ENCODE measurements at places on chromosomes 13 and 19.

- no peak for DNase-seq
Measured at GRCh38 chr13:32165796-32166195, 134.2 kb downstream of the FRY start.

GRCh38 chr13:33874871-33875270 is 56.9 kb downstream of the RFC3 start:
- DNase-seq: no peak

GRCh38 chr19:2494447-2495129 is 18.7 kb downstream of the GADD45B start:
- no peak for DNase-seq

DNA sequence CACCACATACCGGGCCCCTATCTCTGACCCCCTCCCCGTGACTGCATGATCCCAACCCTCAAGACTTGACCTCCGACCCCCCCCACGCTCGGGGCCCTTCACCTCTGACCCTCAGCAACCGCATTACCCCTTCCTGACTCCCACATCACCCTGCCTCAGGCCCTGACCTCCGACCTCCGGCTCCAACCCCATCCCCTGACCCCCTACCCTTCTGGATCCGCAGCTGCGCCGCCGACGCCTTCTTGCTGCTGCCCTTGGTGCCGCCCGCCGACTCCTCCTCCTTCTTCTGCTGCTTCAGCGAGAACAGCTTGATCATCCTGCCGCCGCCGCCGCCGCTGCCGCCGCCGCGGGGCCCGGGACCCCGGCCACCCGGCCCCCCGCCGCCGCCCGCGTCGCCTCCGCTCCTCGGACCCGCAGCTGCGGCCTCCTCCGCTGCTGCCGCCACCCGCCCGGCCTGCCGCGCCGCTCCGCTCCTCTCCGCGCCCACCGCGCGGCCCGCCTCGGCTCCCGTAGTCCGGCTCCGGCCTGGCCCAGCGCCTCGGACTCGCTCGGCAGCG is at the start of gene UBE2M:
UBE2M (minus strand) TSS at position 546 of the 557 bp plus-strand sequence; CDS start at position 316, 230 bp downstream.
- no peak for DNase-seq

DNA sequence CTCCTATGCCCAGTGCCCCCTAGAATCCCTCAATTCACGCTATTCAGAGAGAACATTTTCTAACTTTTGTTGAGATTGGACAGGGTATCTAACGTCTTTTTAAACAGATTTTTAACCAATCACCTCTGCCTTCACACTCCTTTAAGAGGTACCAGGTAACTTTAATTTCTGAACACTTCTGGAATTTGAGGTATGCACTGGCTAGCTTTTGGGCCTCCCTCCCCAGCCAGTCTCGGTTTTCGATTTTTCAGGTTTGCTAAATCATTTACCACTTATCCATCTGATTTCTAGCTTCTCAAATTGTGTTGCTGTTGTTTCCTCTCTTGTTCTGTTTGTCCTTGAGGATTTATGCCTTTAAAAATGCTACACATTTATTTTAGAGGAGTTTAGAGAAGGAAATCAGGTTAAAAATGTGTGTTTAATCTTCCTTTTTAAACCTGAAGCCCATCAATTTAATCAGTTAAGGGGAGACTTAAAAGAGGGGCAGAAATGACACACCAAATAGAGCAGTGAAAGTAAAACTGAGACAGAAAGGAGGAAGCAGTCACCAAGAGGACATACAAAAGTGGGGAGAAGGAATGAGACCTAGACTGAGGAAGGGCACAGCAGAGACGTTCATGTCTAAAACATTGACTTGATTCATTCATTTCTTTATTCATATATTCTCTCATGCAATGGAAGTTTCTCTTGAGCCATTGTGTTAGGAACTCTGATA is 139.6 kb upstream of the HTR2A start:
- no peak for DNase-seq

GRCh38 chr19:18717601-18718000 is 34.1 kb downstream of the CRTC1 start:
- no peak for DNase-seq

GRCh38 chr13:98203646-98204326 is 26.7 kb upstream of the RNF113B start:
- DNase-seq: no peak

DNA sequence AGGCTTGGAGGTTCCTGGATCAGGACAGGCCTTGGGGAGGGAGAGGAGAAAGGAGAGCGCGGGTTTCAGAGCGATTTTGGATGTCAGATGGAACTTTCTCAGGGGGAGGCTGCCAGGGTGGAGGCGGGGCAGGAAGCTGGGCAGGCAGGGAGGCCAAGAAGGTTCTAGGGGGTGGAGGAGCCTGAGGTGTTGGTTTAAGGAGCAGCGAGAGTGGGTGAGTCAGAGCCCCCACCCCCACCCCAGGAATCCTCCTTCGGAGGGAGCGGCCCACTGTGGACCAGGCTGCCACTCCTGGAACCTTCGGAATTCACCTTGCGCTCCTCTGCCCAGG is 15.9 kb upstream of the NOP53 start:
- peak; percentile 91 for DNase-seq

- DNase-seq: no peak
Measured at GRCh38 chr19:42323852-42324654, 1.4 kb upstream of the MEGF8 start.

DNA sequence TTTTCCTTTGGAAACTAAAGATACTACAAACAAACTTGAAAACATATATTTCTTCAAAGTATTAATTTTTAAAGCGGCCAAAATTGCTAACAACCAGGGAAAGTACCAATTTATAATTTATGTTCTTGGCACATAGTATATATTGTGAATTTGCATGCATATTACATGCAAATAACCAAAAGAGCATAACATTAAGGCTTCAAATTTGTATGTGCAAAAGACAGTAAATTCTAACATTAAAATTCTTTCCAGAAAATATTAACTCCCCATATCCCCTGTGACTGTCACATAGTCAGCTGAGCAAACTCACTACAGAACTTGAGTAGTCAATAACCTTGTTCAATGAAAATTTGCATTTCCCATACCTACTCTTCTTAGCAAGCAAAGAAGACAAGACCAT is 133.4 kb downstream of the ENOX1 start:
- DNase-seq: no peak

DNA sequence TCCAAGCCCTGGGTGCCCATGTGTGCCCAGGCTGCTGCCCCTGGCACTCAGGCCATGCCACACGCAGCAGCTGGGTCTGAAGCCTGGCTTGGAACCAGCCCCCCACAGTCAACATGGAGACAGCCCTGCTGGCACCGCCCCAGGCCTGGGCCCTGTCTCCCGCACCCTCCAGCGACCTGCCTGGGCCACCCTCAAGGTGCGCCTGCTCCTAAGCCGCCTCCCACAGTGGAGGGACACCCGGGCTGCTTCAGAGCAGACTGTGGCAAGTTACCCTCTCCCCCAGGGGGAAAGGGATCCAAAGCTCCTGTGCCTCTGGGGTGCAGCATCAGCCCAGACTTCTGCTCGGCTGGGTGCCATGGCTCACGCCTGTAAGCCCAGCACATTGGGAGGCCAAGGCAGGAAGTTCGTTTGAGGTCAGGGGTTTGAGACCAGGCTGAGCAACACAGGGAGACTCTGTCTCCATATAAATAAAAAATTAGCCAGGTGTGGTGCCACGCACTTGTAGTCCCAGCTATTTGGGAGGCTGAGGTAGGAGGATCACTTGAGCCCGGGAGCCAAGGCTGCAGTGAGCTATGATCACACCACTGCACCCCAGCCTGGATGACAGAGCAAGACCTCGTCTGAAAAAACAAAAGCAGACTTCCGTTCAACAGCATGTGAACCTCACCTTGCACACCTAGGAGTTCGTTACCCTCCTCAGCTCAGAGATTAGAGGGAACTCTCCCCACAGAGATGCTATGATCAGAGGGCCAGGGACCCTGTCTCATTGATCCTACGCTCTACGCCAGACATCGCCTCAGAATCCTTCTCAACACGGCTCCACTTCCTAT is 15.6 kb downstream of the ELL start:
- no peak for DNase-seq

GRCh38 chr19:30419568-30420180 is 47.5 kb downstream of the ZNF536 start:
- peak; percentile 78 for DNase-seq

DNA sequence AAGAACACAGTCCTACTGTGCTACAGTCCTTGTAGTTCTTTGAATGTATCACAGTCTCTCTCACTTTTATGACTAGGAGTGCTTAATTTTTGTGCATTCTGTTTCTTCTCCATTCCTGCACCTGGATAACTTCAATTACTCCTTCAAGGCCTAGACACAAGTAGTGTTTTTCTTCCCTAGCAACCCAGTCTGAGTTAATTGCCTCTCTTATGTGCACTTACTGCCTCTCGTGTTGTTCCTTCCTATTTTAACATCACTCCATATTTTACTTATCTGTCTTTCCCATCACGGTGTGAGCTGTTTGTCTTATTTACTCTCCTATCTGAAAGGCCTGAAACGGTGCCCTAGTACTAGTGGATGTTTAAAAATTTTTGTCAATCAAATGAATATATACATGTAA is 101.5 kb downstream of the HS6ST3 start:
- DNase-seq: no peak

GRCh38 chr19:13964776-13965175 is 12.5 kb downstream of the DCAF15 start:
- no peak for DNase-seq

DNA sequence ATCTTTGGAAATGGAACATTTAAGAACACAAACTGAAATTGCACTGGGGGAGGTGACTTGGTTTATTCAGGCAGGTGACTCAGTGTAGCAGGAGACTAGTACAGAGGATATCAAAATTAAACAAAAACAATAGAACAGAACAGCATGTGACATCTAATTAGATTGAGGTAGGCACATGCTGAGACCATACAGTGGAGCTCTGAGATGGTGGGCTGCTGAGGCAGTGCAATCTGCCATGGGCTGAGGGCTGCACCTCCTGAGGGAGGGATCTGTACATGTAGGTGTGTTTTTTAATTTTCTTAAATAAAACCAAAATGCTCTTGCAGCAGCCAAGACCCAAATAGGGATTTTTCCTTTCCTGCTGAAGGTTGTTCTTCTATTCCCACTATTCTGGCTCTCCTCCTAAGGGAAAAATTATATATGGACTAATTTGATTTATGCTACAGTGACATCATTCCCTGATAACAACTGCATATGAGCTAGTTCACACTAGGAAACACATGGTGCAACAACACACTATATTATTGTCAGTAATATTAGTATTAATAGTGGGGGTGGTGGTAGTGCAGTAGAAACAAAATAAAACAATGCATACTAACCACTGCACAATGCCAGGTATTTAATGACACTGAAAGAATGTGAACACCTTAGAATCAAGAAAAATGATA is 48.0 kb downstream of the LNX2 start:
- no peak for DNase-seq

GRCh38 chr13:59547950-59548349 is 615.8 kb downstream of the DIAPH3 start:
- no peak for DNase-seq

DNA sequence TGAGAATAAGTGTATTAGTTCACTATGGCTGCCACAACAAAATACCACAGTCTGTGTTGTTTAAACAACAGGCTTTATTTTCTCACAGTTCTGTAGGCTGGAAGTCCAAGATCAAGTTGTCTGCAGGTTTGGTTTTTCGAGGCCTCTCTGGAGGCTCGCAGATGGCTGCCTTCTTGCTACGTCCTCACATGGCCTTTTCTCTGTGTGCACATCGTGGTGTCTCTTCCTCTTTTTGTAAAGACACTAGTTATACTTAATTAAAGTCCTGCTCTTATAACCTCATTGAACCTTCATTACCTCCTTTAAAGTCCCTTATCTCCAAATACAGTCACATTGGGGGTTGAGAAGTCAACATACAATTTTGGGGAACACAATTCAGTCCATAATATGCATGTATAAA is 10.6 kb downstream of the CSNK1A1L start:
- no peak for DNase-seq

DNA sequence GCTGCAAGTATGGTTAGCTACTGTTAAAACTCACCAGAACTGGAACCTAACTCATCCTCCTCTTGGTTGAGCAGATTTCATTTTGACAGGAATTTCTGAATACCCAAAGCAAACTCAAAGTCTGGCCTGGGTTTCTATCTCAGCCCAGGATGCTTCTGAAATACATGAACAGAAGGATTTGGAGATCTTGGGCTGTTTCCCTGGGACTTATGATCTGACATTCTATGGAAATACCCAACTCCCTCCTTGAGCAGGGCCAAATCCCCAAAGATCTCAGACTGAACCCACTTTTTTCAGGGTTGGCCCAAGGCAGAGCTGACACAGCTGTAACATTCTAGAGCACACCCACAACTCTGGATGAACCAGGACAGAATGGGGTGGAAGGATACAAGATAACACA is 1.1 kb upstream of the ITM2B start:
- DNase-seq: no peak

GRCh38 chr13:82571653-82572052 is 1310.6 kb downstream of the SLITRK1 start:
- DNase-seq: no peak

DNA sequence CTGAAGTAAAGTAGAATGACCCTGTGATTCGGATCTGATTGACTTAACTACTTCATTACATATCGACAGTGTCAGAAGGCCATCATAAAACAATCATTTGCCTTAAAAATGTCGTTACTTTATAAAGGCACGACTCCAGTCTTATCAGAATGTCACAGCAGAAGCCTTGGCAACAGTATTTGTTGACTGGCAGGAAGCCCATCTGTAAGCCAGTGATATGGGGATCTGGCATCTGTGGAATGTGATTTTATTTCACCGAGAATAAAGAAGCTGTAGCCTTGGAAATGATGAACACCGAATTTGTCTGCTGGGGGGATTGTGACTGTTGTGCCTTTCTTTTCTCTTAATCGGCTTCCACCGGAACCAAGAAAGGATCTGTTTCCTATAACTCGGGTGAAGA is 362.5 kb downstream of the TDRD3 start:
- DNase-seq: no peak

- no peak for DNase-seq
Measured at GRCh38 chr19:3262362-3262761, 37.9 kb downstream of the CELF5 start.

GRCh38 chr19:10551698-10552301 is 8.1 kb downstream of the ATG4D start:
- no peak for DNase-seq

DNA sequence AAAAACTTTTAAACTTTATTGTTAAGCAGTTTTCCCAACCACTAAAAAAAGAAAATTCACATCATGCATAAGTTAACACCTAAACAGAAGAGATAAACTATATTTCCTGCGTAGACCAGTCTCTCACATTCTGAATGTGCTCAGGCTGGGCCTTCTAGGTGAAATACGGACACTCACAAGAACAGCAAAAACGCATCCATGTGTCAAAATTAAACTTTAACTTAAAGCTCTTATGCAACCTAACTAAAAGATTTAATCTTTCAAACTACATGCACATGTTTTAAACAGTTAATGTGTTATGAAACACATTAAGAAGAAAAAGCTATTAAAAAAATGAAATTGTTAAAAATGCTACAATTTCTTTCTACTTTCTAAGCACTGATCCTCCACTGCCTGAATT is 2.6 kb downstream of the SAFB2 start:
- DNase-seq: no peak

GRCh38 chr13:80753866-80754265 is 412.9 kb upstream of the SPRY2 start:
- DNase-seq: no peak

- no peak for DNase-seq
Measured at GRCh38 chr19:30224689-30225606, 147.2 kb upstream of the ZNF536 start.

- no peak for DNase-seq
Measured at GRCh38 chr19:35307931-35308330, 16.0 kb downstream of the MAG start.

- DNase-seq: peak; percentile 53
Measured at GRCh38 chr13:41502031-41502430, 44.7 kb downstream of the RGCC start.
